Small intestine (tissue), 16 donors: ENCODE measurements at places on chromosomes 5 and 9. TPM values are rescaled to one million over a fixed set of nuclear protein-coding genes. Genes with fewer than 3 reads are reported as not detected.

DNA sequence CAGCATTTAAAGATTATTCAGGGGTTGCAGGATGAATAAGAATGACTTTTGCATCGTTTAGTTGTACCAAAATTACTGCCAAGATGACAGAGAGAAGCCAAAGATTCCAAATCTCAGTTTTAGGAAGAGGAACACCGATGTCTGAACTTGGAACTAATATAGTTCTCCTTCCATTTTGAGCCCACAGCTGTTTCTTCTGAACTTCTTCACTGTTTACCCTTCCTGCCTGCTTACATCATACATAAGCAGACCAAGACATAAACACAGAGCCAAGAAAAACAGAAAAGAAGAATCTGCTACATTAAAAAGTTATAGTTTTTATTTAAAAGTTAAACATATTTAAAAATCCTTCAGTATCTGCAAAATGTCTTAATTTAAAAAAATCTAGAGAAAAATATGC is 146.9 kb upstream of the RAPGEF1 start:
- no peak for DNase-seq
- H3K36me3 ChIP-seq, result no peaks in the 10 kb centered on the region
- H3K27me3 ChIP-seq, result no peaks in the 10 kb centered on the region
- H3K27ac ChIP-seq, result no peak overlapping the region

- no peaks in the 10 kb centered on the region for H3K4me1 ChIP-seq
- no peaks in the 10 kb centered on the region for H3K27me3 ChIP-seq
- DNase-seq, result no peak
- no peak overlapping the region for H3K27ac ChIP-seq
Observed at GRCh38 chr5:148873690-148874485, 47.5 kb downstream of the ADRB2 start.

SLC34A1 gene
- not detected for polyA plus RNA-seq

CLTB gene
- polyA plus RNA-seq, result 337 TPM

GAS1 gene
- polyA plus RNA-seq, result 0.54 TPM
